T-helper 2 cell (primary cell): ENCODE measurements at places on chromosomes 7 and 10.

DNA sequence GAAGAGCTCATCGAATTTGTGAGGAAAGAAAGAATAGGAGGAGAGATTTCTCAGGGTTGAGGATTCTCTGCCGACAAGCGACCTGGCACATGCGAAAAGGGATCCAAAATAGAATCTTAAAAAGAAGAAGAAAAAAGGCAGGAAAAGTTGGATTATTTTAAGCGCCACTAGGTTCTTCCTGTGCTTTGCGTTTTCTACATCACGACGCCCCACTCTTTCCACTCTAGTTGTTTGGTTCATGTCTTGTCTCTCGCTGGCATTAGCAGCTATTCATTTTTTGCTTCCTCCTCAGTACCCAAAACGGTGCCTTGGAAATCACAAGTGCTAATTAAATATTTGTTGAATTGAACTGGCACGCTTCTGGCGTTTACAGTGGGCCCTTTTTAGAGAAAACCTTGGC, 674 bp upstream of the FRA10AC1 start:
- DNase-seq = no peak

DNA sequence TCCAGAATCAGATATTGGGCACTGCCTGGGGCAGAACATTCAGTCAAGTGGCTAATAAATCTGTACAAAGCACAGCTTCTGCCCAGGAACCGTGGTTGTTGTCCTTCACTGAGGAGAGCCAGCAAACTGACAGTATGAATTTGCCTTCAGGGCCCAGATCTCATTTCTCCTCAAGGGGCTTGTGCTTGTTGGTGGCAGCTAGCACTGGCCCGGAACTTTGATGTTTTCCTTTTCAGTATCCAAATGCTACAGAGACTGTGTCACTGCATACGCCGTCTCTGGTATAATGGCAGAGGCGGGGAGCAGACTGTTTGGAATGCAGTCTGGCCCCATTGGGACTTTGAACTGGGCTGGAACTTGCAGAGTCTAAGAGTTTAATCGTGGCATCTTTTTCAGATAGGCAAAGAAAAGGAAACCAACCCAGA, 30.4 kb upstream of the ADD3 start:
- no peak for DNase-seq

DNA sequence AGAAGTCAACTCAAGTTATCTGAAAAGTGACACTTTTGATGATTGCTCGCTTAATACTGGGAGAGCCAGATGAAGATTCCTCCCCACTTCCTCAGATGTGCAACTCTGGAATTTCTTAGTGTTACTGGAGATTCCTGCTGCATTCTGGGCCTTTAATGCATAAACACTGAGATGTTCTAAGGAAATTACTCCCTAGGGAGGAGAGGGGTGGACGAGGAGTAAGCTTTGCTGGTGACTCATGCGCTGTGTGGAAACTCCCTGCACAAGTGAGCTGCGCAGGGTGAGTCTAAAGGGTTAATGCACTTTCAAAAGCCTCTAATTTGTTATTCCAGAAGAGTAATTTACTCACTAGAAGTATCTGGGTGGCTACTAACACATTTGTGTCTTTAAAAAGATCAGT, 46.3 kb downstream of the EGFR start:
- no peak for DNase-seq

- DNase-seq = no peak
Observed at GRCh38 chr10:95793401-95794045, 37.6 kb downstream of the ENTPD1 start.

GRCh38 chr10:116138897-116139296, 134.1 kb downstream of the GFRA1 start:
- DNase-seq = no peak

DNA sequence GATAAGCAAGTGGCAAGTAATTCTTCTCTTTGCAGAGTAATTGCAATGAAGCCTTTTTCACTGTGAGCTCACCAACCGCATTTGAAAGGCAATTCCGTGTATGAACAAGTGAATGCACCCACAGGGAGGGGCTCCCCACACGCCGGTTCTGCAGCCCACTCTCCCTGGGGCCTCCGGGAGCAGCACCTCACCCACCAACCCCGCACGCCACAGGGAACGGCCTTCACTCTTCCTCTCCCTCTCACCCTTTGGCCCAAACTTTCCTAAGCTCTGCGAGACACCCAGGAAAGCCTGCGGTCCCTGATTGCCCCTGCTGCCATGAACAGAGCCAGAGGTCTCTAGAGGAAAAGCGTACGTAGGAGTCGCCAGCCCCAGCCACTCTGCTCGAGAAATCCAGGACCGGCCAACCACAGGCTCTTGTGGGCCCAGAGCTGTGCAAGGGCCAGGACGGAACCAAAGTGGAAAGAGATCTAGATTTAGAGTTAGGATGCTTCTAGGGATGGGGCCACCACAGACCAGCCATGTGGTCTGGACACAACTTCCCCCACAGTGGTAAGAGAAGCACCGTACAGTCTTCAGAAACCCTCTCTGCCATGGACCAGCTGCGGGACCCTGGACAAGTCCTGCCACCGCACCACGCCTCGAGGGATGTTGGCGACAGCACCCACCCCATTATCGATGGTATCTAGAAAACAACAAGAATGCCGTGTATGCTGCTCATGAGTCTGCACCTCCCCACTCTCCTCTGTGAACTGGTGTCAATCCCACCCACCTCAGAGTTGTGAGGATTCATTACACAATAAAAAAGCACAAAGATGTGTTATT, 3.6 kb downstream of the WDR86 start:
- no peak for DNase-seq

DNA sequence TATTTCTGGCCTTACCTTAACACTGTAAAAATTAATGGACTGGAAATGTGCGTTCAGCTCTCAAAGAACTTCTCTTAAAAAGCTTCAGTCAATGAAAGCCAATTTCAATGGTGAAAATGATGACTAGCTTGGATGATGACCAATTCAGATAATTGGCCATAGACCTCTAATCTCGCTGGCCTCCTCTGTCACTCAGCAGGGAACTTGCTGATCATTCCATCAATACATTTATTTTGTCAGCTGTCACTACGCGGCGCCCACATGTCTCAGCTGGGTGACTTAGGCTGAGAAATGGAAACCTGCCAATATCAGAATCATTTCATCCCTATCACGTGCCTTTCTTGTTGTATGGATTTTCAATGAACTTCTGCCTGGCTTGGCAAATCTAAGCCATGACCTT, 673.0 kb upstream of the AUTS2 start:
- no peak for DNase-seq

DNA sequence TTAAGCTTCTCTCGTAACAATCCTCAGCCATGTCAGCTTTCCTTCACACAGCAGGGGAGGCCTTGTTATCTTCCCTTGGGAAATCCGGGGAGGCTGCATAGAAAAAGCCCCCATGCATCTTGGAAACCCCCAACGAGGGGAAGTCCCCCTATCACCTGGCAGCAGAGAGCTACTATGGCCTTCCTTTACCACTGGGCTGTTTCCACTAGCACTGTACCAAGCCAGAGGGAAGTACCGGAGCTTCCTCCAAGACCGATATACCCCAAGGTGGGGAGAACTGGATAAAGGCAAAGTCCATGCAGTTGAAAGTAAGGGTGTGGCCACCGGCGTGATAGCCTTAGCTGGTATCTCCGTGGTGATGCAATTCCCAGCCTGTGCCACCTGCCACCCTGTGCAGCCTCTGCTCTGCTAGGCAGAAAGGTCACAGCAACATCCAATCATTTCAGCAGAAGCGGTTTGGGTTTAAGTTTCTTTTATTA, 4.4 kb upstream of the CLIP2 start:
- no peak for DNase-seq

GRCh38 chr10:86371691-86372090, 5.1 kb upstream of the GRID1 start:
- DNase-seq = no peak

DNA sequence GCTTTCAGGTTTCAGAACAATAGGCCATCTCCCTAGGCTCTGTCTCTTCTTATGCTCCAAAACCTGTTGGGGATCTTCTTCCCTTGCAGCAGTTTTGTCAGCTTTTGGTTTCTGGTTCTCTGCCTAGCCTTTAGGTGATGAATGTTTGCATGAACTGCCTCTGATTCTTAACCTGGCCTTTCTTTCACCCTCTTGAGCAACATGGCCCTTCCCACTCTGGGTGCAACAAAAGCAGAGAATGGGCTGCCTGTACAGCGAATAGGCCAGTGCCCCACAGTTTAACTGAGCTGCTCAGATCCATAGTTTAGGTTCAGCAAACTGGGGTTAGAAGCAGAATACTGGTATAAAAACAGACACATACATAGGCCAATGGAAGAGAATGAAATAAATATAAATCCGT, 18.1 kb upstream of the NUP205 start:
- DNase-seq = no peak

DNA sequence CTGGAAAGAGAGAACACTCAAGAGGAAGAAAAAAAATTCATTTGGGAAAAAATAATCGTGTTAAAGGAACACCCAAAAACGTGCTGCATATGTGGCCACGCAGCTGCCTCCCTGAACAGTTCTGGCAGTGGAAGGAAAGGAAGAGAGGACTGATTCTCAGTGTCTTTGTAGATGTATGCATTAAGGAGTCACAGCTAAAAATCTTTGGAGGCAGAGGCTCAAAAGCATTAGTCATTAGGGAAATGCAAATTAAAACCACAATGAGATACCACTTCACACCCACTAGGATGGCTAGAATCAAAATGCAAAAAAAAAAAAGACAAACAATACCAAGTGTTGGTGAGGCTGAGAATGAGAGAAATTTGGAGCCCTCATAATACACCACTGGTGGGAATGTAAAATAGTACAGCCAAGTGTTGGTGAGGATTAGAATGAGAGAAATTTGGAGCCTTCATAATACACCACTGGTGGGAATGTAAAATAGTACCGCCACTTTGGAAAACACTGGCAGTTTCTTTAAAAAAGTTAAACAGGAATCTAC, 134.7 kb downstream of the SLIT1 start:
- no peak for DNase-seq

- DNase-seq = no peak
Observed at GRCh38 chr7:46854958-46855473, 726.9 kb downstream of the TNS3 start.

- no peak for DNase-seq
Observed at GRCh38 chr10:131729938-131730660, 170.7 kb upstream of the PPP2R2D start.

- DNase-seq = peak; percentile 25
Observed at GRCh38 chr7:98107313-98107721, 655 bp downstream of the LMTK2 start.

DNA sequence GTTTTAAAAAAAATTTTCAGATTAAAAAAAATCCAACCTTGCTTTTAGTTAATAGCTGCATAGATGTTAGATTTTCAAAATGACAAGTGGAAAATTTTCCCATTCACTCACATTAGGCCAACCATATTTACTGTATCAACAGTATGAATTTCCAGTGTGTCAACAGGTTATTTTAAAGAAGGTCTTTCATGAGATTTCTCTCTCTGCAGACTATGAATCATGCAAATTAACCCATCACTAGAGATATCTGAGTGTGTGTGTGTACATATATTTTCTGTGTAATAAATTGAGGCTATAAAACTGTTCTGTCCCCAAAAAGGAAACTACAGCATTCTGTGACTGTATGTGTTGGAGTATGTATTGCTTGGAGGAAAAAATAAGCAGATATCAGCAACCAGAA, 305.6 kb downstream of the ARL4A start:
- no peak for DNase-seq

- DNase-seq = no peak
Observed at GRCh38 chr10:120221873-120222485, 235.0 kb upstream of the PLPP4 start.
